ENCODE measurements at places on chromosomes 3 and 15. TPM values are rescaled to one million over a fixed set of nuclear protein-coding genes. Genes with fewer than 3 reads are reported as not detected.
A peak's percentile ranks its signal among the peaks of the same experiment; 100 is the strongest.

- H3K4me3 ChIP-seq: no peak overlapping the region
- H3K36me3 ChIP-seq: peaks cover 74% of the 10 kb centered on the region
- H3K4me1 ChIP-seq: peaks cover 5% of the 10 kb centered on the region
- no peaks in the 10 kb centered on the region for H3K27me3 ChIP-seq
Observed at GRCh38 chr3:111915905-111916304, 56.8 kb downstream of the PHLDB2 start.

- H3K27me3 ChIP-seq: no peaks in the 10 kb centered on the region
- no peaks in the 10 kb centered on the region for H3K4me1 ChIP-seq
- no peak overlapping the region for H3K4me3 ChIP-seq
- no peak overlapping the region for H3K27ac ChIP-seq
Observed at GRCh38 chr3:191269289-191270085, 59.7 kb upstream of the CCDC50 start.

DNA sequence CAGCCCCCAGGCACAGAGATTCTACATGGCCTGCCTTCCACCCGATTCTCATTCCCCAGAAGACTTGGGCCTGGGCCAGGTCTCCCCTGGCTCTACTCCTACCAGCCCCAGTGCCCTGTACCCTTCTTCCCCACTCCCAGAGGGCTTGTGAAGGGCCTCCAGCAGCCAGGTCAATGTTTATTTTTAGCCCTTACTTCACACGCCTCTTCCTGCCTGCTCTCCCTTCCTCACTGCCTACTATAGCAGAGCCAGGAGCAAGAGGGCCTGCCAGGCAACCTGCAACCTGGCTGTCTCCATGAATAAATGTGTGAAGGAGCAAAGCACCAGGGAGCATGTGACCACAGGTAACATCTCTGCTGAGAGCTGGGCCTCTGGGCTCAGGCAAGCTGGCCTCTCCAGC lies 26.4 kb upstream of the APEH start:
- H3K4me3 ChIP-seq: no peak overlapping the region
- H3K36me3 ChIP-seq: no peaks in the 10 kb centered on the region
- peak; percentile 40 for DNase-seq
- H3K4me1 ChIP-seq: peaks cover 10% of the 10 kb centered on the region
- peak overlapping the region; percentile 44 for H3K27ac ChIP-seq

- H3K4me1 ChIP-seq: peaks cover 14% of the 10 kb centered on the region
- no peaks in the 10 kb centered on the region for H3K36me3 ChIP-seq
- DNase-seq: peak; percentile 69
- H3K27me3 ChIP-seq: no peaks in the 10 kb centered on the region
- H3K27ac ChIP-seq: peak overlapping the region; percentile 95
Observed at GRCh38 chr3:150763841-150764483, 993 bp upstream of the SIAH2 start.

DNA sequence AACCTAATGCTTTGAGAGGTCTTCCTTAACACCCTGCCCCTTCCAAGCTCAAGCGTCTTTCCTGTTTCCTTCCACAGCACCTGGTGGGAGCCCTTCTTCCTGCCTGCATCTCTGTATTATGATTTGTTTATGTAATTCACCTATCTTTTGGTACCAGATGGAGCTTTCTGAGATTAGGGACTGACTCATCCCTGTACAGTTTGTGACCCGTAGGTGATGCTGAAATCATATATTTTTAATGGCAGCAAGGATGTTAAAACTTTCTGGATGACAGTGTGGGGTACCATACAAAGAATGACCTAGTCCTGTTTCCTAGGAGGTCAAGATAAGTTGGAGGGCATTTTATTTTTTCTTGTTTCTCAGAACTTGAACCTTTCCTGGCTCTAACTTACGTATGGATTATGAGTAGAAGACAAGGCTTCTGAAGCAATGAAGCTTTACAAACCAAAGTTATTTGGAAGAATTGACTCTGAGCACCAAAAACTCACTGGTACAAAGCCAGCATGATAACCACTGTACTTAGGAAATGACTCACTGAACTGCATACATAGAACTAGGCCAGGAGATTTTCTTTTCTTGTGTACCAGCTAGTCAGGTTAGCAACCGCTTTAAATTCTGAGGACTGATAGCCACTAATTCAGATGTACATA lies 46.6 kb downstream of the HHLA2 start:
- H3K36me3 ChIP-seq: no peaks in the 10 kb centered on the region
- DNase-seq: no peak
- H3K4me3 ChIP-seq: no peak overlapping the region
- H3K27ac ChIP-seq: no peak overlapping the region
- H3K27me3 ChIP-seq: no peaks in the 10 kb centered on the region
- H3K4me1 ChIP-seq: no peaks in the 10 kb centered on the region

DNA sequence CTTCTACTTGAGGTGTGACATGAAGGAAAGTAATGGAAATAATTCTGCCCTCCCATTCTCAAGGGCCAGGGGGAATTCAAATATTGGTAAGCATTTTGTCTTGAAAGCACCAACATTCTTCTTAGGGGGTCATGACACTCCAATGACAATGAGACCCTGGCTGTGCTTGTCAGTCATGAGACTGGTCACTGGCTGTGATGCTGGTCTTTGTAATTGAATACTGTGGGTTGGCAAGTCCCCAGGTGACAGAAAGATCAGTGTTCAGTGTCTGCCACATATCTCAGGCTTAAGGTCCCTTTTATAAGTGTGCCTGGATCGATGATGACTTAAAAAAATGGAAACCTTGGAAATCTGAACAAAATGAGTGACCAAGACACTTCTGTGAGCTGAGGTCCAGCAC lies 151.4 kb downstream of the SNRPN start:
- peaks cover 98% of the 10 kb centered on the region for H3K36me3 ChIP-seq
- H3K27me3 ChIP-seq: no peaks in the 10 kb centered on the region
- DNase-seq: no peak
- H3K4me3 ChIP-seq: no peak overlapping the region

DNA sequence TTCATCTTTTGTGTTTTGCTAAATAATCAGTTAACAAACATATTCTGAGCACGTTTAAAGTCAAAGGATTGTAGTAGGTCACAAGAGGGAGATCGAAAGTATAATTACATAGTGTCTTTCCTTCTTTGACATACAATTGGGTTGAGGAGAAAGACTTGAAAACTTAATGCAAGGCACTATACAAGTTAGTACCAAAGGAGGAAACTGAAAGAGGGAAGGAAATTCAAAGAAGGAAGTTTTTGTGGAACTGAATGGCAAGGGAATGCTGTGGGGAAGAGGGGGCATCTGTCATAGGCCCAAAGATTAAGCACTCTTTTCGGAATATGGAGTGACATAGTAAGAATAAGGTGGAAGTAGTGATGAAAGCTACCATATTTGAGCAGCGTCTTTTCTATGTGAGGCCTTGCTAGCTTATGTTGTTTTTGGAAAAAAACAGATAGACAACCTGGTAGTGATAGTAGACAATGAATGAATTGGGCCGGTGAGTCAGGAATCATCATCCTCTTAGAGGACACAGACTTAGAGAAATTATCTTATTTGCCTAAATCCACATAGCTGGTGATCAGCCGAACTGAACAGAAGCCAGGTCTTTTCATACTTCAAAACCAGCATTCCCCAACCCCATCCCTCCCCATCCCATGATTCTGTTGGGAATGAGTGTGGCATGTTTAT lies 10.2 kb downstream of the MBNL1 start:
- no peak for DNase-seq
- no peak overlapping the region for H3K27ac ChIP-seq
- H3K4me3 ChIP-seq: no peak overlapping the region
- H3K4me1 ChIP-seq: peaks cover 100% of the 10 kb centered on the region
- no peaks in the 10 kb centered on the region for H3K36me3 ChIP-seq
- H3K27me3 ChIP-seq: no peaks in the 10 kb centered on the region

GRCh38 chr3:79824166-79824565 lies 56.4 kb upstream of the ROBO1 start:
- no peak overlapping the region for H3K4me3 ChIP-seq
- no peaks in the 10 kb centered on the region for H3K4me1 ChIP-seq
- H3K36me3 ChIP-seq: no peaks in the 10 kb centered on the region
- H3K27me3 ChIP-seq: no peaks in the 10 kb centered on the region
- H3K27ac ChIP-seq: no peak overlapping the region
- DNase-seq: no peak

- no peaks in the 10 kb centered on the region for H3K4me1 ChIP-seq
- no peaks in the 10 kb centered on the region for H3K36me3 ChIP-seq
- DNase-seq: no peak
- H3K27me3 ChIP-seq: no peaks in the 10 kb centered on the region
- no peak overlapping the region for H3K4me3 ChIP-seq
- H3K27ac ChIP-seq: no peak overlapping the region
Observed at GRCh38 chr3:130093741-130094391, 12.2 kb downstream of the ALG1L2 start.

DNA sequence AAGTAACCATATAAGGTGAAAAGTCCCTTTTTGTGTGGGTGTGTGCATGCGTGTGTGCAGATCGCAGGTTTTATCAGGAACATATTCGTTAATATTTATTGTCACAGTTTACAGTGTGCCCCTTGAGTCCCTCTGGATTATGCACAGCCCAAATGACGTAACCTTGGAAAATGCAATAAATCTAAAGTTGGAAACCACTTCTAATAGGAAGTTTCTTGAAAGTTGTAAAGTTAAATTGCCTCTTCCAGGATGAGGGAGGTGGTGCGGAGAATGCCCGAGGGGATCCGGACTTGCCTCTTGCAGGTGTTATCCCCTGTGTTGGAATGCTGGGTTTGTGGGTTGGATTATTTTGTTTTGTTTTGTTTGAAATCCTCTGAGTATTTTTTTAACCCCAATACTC lies 143.3 kb downstream of the CMSS1 start:
- peak overlapping the region; percentile 2 for H3K27ac ChIP-seq
- DNase-seq: no peak
- no peaks in the 10 kb centered on the region for H3K27me3 ChIP-seq
- no peak overlapping the region for H3K4me3 ChIP-seq

- no peak for DNase-seq
Observed at GRCh38 chr3:28308196-28308595, 40.3 kb upstream of the ZCWPW2 start.

GRCh38 chr15:55461447-55461846 lies 46.6 kb downstream of the DNAAF4 start:
- DNase-seq: no peak
- H3K27me3 ChIP-seq: no peaks in the 10 kb centered on the region
- no peaks in the 10 kb centered on the region for H3K36me3 ChIP-seq
- H3K4me1 ChIP-seq: no peaks in the 10 kb centered on the region
- H3K4me3 ChIP-seq: no peak overlapping the region

DNA sequence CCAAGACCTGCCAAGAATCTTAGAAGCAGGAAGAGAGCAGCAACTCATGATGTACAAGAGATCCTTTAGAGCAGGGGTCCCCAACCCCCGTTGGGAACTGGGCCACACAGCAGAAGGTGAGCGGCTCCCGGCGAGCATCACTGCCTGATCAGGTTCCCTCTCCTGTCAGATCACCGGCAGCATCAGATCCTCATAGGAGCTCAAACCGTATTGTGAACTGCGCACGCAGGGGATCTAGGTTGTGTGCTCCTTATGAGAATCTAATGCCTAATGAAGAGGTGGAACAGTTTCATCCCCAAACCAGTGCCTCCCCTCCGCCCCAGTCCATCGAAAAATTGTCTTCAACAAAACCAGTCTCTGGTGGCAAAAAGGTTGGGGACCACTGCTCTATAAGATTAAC lies 13.8 kb downstream of the SLC41A3 start:
- H3K4me1 ChIP-seq: no peaks in the 10 kb centered on the region
- H3K27ac ChIP-seq: no peak overlapping the region
- no peaks in the 10 kb centered on the region for H3K27me3 ChIP-seq
- no peak overlapping the region for H3K4me3 ChIP-seq

The AVEN gene
- total RNA-seq: 14.6 TPM

The CCDC174 gene
- total RNA-seq: 13.9 TPM

The SMCO1 gene
- total RNA-seq: 33.2 TPM

The GPR27 gene
- total RNA-seq: 2.1 TPM

The TGM4 gene
- not detected for total RNA-seq

The CCDC54 gene
- total RNA-seq: not detected

The ZMYND10 gene
- total RNA-seq: not detected

The SLC28A2 gene
- total RNA-seq: not detected

The SPINK8 gene
- total RNA-seq: not detected

The IQSEC1 gene
- total RNA-seq: 60.7 TPM

The ATP6V1A gene
- total RNA-seq: 16.2 TPM
